Brain microvascular endothelial cell (primary cell): ENCODE measurements at places on chromosomes 11 and 22.

- no peak for DNase-seq
Measured at GRCh38 chr11:69966910-69967483, 111.1 kb upstream of the ANO1 start.

GRCh38 chr11:74691755-74692154, 39.5 kb downstream of the CHRDL2 start:
- no peak for DNase-seq

GRCh38 chr11:117932426-117932825, 3.2 kb upstream of the TMPRSS13 start:
- no peak for DNase-seq

DNA sequence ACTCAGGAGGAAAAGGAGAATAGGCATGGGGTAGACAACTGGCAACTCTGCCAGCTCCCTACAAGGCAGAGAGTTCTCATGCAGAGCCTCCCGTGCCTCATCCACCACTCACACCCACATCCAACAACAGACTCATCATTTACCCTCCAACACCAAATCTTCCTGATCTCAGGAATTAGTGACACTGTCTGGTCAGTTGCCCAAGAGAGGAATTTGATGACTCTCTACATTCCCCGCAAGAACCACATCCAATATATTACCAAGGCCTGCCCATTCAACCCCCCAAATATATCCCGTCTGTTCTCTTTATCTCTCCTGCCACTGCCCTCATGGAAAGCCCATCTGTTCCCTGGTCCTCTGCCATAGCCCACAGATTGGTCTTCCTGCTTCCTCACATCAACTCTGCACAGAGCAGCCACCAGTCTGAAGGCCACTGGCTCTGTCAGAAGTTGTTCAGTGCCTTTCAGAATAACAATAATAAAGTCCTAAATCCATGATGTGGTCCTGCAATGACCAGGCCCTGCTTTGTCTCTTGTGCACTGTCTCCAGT, 57.5 kb upstream of the CD82 start:
- no peak for DNase-seq

- DNase-seq, result no peak
Measured at GRCh38 chr11:28815110-28815509, 706.9 kb downstream of the METTL15 start.

- DNase-seq, result no peak
Measured at GRCh38 chr11:130179396-130180306, 20.1 kb downstream of the ST14 start.

GRCh38 chr22:38940811-38941384, 16.5 kb upstream of the APOBEC3A start:
- no peak for DNase-seq
